ENCODE measurements at places on chromosomes 7 and 10. TPM values are rescaled to one million over a fixed set of nuclear protein-coding genes. Genes with fewer than 3 reads are reported as not detected.

The SRRM3 gene
- 7.9 TPM for total RNA-seq

The CACUL1 gene
- 18.5 TPM for total RNA-seq

The INMT gene
- 220 TPM for total RNA-seq

The CPED1 gene
- 10.5 TPM for total RNA-seq

The XRCC2 gene
- 0.20 TPM for total RNA-seq

The ATG9B gene
- total RNA-seq = 0.25 TPM

The NKX2-3 gene
- not detected for total RNA-seq

The CFAP70 gene
- 0.50 TPM for total RNA-seq

The ABCF2 gene
- total RNA-seq = 39.1 TPM

The FZD1 gene
- total RNA-seq = 21.9 TPM

The GIMAP6 gene
- 2.6 TPM for total RNA-seq
